ENCODE measurements at places on chromosomes 3 and 15.

- peak; percentile 43 for DNase-seq
Observed at GRCh38 chr3:23746441-23746840, 59.3 kb upstream of the UBE2E1 start.

DNA sequence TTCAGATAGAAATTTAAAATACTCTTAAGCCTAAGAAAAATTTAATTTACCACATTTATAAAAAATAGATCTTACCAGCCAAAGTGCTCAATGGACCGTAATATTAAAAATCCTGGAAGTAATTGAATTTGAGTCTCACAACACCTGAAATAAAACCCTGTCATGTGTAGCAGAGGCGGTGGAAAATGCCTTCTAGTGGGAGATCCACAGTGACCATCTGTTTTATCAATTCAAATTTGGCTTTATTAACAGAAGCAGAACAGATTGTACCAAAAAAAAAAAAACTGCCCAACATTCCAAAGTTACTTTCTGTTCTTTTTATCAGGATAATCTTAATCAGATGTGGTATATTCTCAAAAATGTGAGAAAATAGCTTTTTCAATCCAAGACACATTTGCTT lies 71.7 kb downstream of the DMXL2 start:
- no peak for DNase-seq

DNA sequence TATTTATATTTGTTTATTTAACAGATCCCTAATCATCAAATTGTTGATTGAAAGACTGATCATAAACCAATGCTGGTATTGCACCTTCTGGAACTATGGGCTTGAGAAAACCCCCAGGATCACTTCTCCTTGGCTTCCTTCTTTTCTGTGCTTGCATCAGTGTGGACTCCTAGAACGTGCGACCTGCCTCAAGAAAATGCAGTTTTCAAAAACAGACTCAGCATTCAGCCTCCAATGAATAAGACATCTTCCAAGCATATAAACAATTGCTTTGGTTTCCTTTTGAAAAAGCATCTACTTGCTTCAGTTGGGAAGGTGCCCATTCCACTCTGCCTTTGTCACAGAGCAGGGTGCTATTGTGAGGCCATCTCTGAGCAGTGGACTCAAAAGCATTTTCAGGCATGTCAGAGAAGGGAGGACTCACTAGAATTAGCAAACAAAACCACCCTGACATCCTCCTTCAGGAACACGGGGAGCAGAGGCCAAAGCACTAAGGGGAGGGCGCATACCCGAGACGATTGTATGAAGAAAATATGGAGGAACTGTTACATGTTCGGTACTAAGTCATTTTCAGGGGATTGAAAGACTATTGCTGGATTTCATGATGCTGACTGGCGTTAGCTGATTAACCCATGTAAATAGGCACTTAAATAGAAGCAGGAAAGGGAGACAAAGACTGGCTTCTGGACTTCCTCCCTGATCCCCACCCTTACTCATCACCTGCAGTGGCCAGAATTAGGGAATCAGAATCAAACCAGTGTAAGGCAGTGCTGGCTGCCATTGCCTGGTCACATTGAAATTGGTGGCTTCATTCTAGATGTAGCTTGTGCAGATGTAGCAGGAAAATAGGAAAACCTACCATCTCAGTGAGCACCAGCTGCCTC lies 14.7 kb downstream of the THBS1 start:
- DNase-seq: no peak

DNA sequence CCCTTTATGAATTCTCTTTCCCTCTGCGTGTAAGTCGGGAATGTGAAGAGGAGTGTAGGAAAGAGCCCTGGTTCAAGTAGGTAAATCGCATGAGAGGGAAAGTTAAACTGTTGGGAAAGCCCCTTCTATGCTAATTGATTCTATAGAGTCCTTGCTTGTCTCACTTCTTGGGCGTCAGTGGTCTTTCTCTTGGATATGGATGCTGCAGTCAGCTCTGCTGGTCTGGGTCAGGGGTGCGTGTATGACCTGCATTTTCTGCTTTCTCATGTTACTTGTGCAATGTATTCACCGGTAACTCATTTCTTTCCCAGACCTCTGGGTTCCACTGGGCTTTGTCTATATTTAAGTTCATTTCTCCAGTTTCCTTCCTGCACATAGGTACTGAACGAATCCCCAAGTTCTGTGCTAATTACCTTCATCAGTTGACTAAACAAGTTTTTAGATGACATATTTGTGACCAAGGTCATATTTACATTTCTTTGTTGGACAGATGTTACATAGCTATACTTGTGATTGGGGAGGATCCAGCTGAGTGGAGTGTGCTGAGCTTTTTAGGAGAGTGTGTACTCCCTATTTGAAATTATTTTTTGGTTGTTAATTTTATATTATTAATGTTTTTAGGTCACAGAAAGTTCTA lies 1.4 kb downstream of the SETD5 start:
- DNase-seq: peak; percentile 35

DNA sequence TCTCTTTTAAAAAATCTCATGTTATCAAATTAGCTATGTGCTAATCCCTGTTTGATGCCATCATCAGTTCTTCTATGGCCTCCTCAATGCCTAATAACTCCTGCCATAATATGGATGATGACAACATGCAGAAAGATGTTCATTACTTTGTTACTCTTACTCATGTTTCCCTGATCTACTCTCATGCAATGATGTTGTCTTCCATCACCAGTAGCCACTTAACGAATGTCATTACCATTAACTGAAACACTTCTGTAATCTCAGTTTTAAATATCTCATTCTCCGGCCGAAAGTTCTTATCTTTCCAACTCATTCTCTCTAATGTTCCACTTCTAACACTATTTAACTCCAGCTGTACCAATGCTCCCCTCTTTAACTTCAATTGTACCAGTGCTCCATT lies 1187.7 kb downstream of the OTOL1 start:
- no peak for DNase-seq

Measured in H7 (cell line).